ENCODE measurements at places on chromosomes 7 and 10.

- DNase-seq = peak; percentile 38
These were observed 32.7 kb upstream of the VSIR start for GRCh38 chr10:71805776-71806703.

GRCh38 chr7:98303906-98304305 lies 22.4 kb downstream of the BRI3 start:
- no peak for DNase-seq

GRCh38 chr7:143299840-143300239 lies 11.7 kb downstream of the CASP2 start:
- DNase-seq = peak; percentile 33

GRCh38 chr7:36048902-36049240 lies 104.2 kb upstream of the EEPD1 start:
- no peak for DNase-seq

DNA sequence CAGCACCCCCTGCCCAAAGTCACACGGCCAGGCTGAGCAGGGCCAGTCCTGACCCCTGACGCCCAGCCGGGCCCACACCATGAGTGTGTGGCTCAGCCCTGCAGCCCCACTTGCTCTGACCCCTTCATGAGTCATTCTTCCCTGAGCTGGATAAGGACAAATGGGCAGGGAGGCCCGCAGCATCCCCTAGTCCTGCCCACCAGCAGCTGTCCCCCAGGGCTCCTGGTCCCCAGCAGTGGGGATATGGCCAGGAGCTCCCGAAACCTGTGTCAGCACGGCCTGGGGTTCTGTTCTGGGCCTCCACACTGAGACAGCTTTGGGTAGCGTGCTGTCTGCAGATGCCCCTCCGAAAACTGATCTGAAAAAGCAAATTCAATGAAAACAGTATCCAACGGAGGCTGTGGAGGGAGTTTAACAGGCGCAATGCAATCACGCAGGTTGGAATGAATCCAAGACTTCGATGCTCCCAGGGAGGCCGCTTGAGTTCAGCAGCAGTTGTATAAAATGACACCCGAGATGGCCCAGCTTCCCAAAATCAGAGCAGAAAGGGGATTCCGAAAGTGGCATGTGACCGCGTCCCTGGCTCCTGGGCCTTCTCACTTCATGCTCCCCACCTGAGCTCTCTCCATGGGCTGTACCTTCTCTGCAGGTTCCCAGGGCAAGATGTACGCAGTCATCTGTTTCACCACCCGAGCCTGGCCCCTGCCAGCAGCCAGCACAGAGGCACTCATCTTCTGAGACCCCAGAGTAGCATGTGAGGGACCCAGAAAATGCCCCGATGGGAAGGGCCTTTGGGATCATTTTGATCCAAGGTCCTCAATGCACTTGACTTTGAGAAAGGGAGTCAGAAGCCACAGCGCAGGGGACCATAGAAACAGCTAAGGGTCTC lies 214.1 kb downstream of the USP6NL start:
- no peak for DNase-seq

DNA sequence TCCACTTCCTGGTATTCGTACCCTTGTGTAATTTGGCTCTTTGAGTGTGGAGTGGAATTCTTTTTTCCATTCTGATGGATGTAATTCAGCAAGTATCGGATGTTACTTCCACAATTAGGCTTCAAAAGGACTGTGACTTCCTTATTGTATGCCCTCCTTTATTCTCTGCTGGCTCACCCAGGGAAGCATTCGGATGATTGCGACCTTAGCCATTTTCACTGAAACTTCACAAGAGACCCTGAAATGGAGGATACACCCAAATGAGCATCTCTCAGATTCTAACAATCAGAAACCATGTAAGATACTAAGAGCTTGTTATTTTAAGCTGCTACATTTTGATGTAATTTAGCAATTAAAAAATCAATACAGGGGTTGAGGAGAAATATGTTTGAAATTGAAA lies 493.1 kb downstream of the DNAJB9 start:
- no peak for DNase-seq

DNA sequence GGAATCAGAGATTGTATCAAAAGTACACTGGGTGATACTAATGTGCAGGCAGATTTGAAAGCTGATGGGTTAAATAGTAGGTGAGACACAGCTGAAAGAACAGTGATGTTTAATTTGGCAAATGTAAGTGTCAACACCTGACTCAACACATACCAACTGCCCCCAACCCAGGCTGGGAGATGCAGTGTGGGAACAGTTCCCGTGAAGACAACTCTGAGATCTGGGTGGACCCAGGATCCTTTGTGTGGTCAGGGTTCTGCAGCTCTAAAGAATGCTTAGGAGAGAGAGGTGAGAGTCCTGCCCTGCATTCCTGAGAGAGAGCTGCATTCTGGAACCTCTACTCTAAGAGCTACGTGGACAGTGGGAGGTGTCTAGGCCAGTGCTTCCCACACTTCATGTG lies 479.7 kb downstream of the RPS24 start:
- DNase-seq = no peak

GRCh38 chr7:41858201-41858600 lies 155.3 kb upstream of the INHBA start:
- no peak for DNase-seq

GRCh38 chr7:111029574-111030251 lies 61.2 kb upstream of the LRRN3 start:
- no peak for DNase-seq

- DNase-seq = no peak
These were observed 11.4 kb downstream of the NET1 start for GRCh38 chr10:5423771-5424170.

GRCh38 chr7:90210475-90210874 lies 1.1 kb upstream of the STEAP2 start:
- no peak for DNase-seq

DNA sequence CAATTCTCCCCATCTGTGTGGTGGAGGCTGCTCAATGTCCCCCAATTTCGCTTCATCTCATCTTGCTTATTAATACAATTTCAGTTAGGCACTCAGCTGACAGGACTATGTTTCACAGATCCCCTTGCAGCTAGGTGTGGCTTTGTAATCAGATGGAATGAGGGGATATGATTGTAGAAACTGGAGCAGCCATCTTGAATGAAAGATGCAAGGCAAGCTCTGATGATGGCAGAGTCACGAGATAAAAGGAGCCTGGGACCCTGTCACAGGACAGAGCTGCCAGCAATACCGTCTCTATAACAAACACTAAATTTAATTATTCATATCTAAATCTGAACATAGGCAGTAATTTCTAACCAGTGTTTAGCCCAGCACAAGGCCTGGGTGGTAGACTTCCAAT lies 991 bp upstream of the DLD start:
- DNase-seq = no peak

GRCh38 chr10:24406809-24407483 lies 198.0 kb downstream of the KIAA1217 start:
- DNase-seq = no peak

GRCh38 chr10:75034131-75034512 lies 77.3 kb upstream of the SAMD8 start:
- no peak for DNase-seq

- no peak for DNase-seq
These were observed 59.7 kb downstream of the SORBS1 start for GRCh38 chr10:95501203-95502094.

DNA sequence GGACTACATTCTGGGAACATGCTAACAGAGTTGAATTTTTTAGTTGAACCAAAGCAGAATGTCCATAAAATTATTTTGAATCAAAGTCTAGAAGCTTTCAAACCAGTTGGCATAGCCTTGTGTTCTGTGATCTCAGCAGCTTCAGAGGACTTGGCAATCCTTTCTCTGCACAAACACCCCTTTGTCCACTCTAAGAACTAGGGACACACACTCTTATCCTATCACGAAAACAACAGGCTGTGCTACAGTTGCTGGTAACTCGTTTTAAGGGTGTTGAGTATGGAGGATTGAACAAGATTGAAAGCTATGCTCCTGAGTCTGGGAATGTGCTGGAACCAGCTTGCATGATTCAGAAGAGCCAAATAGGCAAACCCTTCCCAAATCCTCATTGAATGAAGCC lies 76.4 kb upstream of the PRSS58 start:
- no peak for DNase-seq

DNA sequence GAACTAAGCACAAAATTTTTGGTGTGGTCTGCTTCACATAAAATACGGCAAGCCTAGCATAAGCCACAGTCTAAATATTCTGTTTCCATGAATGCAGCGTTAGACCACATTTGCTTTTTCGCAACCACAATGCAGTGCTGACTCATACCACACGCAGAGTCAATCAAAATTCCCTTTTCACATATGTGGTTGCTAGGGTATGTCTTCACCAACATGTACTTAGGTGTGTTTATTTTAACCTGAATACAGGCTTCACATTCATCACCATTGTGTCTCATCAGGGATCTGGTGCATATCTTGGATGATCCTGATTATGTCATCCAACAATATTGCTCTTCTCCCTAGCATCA lies 90.8 kb downstream of the CHN2 start:
- no peak for DNase-seq

GRCh38 chr7:159108941-159109652 lies 35.6 kb downstream of the VIPR2 start:
- DNase-seq = no peak

GRCh38 chr7:26151096-26151495 lies 902 bp upstream of the NFE2L3 start:
- DNase-seq = no peak
